T-cell (primary cell): ENCODE measurements at places on chromosomes 4 and X.
A peak's percentile ranks its signal among the peaks of the same experiment; 100 is the strongest.

- peaks cover 9% of the 10 kb centered on the region for H3K27me3 ChIP-seq
- H3K27ac ChIP-seq: no peak overlapping the region
- H3K36me3 ChIP-seq: no peaks in the 10 kb centered on the region
- H3K4me1 ChIP-seq: no peaks in the 10 kb centered on the region
- no peak overlapping the region for H3K4me3 ChIP-seq
These were observed 7.4 kb downstream of the PPP2R2C start for GRCh38 chr4:6464842-6465588.

DNA sequence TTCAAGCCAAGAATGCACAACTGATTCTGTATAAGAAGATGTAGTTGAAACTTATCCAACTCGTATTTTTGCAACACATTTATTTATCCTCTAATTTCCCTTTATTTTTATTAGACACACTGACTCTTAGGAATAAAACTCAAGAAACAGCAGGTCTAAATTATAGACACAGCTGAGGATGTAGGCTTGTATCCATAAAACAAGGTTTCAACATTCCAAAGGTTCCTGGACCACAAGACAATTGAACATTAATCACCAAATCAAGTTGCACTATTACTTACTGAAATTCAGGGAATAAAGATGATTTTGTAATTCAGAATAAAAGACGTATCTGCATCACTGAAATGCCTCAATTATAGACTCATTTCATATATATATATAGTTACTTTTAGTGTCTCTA lies 683.5 kb upstream of the GRIA3 start:
- no peaks in the 10 kb centered on the region for H3K27me3 ChIP-seq
- no peak for DNase-seq
- no peak overlapping the region for H3K4me3 ChIP-seq
- no peaks in the 10 kb centered on the region for H3K4me1 ChIP-seq

DNA sequence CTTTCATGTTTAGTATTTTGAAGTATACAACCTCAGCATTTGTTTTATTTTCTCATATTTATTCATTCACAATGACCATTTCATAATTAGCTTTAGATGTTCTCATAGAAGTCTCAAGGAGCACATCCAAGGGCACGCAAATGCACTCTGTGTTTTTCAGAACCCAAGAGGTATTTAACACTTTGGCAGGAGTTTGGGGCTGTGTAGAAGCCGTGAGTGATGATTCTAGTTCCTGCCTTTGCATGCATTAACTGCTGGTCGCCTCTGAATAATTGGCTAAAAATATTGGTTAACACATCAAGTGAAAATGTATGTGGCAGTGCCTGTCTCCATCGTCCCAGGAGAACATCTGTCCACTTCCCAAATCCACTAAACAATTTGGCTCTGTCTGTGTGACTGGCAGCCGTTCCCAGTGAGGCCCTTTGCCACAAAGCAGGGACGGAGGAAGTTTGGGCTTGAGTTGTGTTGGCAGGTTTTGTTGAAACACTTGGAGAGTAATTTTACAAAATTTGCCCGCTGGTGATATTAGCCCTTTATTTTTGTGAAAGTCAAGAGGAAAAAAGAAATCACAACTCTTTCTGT lies 730.7 kb upstream of the SLIT2 start:
- no peak for DNase-seq
- no peaks in the 10 kb centered on the region for H3K36me3 ChIP-seq
- H3K27me3 ChIP-seq: no peaks in the 10 kb centered on the region
- no peaks in the 10 kb centered on the region for H3K4me1 ChIP-seq
- no peak overlapping the region for H3K27ac ChIP-seq

GRCh38 chrX:71111141-71111843 lies at the start of gene IL2RG:
IL2RG (minus strand) TSS chrX:71111577; CDS start chrX:71111539, 38 bp downstream.
- no peaks in the 10 kb centered on the region for H3K27me3 ChIP-seq
- peak within 1 kb of the TSS; percentile 99 for H3K27ac ChIP-seq
- peak; percentile 83 for DNase-seq
- peaks cover 17% of the 10 kb centered on the region for H3K4me1 ChIP-seq

- no peaks in the 10 kb centered on the region for H3K4me1 ChIP-seq
- no peak overlapping the region for H3K27ac ChIP-seq
- H3K36me3 ChIP-seq: no peaks in the 10 kb centered on the region
- DNase-seq: no peak
- H3K4me3 ChIP-seq: no peak overlapping the region
- no peaks in the 10 kb centered on the region for H3K27me3 ChIP-seq
These were observed 667.5 kb downstream of the RAPGEF2 start for GRCh38 chr4:159770401-159770800.

DNA sequence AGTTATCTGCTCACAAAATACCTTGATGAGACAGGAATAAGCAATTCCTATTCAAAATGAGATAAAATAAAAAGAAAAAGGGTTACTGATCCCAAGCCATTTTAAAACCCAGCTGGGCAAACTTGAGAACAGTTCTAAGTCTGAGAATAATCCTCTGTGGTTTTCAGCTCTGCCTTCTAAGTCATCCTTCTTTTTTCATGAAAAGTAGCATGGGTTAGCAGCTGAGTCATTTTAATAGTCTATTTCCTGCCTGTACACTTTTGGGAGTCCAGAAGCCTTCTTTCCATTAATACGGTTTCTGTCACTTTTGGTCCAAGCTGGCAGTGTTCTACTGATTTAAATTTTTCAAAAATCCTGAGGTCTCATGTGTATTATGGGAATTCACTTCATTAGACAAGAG lies 374.3 kb downstream of the IQCM start:
- H3K36me3 ChIP-seq: no peaks in the 10 kb centered on the region
- H3K4me1 ChIP-seq: no peaks in the 10 kb centered on the region
- H3K27me3 ChIP-seq: no peaks in the 10 kb centered on the region
- no peak for DNase-seq
- H3K4me3 ChIP-seq: no peak overlapping the region

DNA sequence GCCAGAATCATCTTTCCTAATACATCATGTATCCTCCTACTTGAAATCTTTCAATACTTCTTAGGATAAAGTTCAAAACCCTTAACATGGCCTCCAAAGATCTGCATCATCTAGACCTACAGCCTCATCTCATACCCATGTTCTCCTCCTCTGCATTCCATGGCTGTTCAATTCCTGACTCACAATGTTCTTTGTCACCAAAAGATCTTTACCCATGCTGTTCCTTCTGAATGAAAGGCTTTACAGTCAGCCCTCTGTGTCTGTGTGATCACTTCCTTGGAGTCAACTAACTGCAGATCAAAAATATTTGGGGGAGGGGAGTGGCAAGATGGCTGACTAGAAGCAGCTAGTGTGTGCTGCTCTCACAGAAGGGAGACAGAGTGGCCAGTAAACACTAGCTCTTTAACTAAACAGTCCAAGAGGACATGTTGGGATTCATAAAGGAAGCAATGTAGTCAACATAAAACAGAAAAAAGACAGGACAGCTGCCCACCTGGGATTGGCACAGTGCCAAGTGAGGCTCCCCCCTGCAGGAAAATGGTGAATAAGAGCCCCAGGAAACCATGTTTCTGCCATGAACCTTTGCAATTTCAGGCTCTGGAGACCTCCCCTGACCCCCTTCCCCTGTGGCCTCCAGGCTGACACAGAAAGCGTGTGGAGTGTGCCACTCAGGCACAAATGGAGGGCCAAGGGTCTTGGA lies 31.9 kb downstream of the CBR4 start:
- no peaks in the 10 kb centered on the region for H3K27me3 ChIP-seq
- no peak for DNase-seq
- H3K4me3 ChIP-seq: no peak overlapping the region
- H3K27ac ChIP-seq: no peak overlapping the region

- H3K4me1 ChIP-seq: no peaks in the 10 kb centered on the region
- H3K36me3 ChIP-seq: no peaks in the 10 kb centered on the region
- H3K4me3 ChIP-seq: no peak overlapping the region
- DNase-seq: no peak
- H3K27ac ChIP-seq: no peak overlapping the region
These were observed 20.3 kb upstream of the ABCG2 start for GRCh38 chr4:88178626-88179231.
